ENCODE measurements at places on chromosomes 4 and X. TPM values are rescaled to one million over a fixed set of nuclear protein-coding genes. Genes with fewer than 3 reads are reported as not detected.

NPY2R gene
- total RNA-seq = not detected

BEX5 gene
- 3.7 TPM for total RNA-seq

RBMXL3 gene
- not detected for total RNA-seq

P2RY8 gene
- 3.4 TPM for total RNA-seq

SPANXA2 gene
- total RNA-seq = not detected

STAP1 gene
- 0.65 TPM for total RNA-seq

GYPE gene
- total RNA-seq = 1.8 TPM

AWAT2 gene
- not detected for total RNA-seq

GNRHR gene
- total RNA-seq = not detected

TLR2 gene
- 13.9 TPM for total RNA-seq

N4BP2 gene
- 14.0 TPM for total RNA-seq

ETNPPL gene
- total RNA-seq = not detected

NEIL3 gene
- not detected for total RNA-seq

NHSL2 gene
- total RNA-seq = 14.6 TPM

ATP8A1 gene
- 12.5 TPM for total RNA-seq

BTC gene
- total RNA-seq = 8.3 TPM

NPY1R gene
- 4.5 TPM for total RNA-seq

SSX4 gene
- total RNA-seq = not detected

TMPRSS11A gene
- not detected for total RNA-seq

RGN gene
- total RNA-seq = 7.0 TPM

USP17L27 gene
- not detected for total RNA-seq

EMCN gene
- 61.7 TPM for total RNA-seq

METAP1 gene
- 96.5 TPM for total RNA-seq

PRKG2 gene
- total RNA-seq = 4.7 TPM

CYSLTR1 gene
- total RNA-seq = 3.8 TPM

SUPT20HL2 gene
- 0.57 TPM for total RNA-seq
